ENCODE measurements at places on chromosomes 3 and 15.

- no peak for DNase-seq
These were observed 204.9 kb downstream of the CNTN4 start for GRCh38 chr3:2303566-2303965.

DNA sequence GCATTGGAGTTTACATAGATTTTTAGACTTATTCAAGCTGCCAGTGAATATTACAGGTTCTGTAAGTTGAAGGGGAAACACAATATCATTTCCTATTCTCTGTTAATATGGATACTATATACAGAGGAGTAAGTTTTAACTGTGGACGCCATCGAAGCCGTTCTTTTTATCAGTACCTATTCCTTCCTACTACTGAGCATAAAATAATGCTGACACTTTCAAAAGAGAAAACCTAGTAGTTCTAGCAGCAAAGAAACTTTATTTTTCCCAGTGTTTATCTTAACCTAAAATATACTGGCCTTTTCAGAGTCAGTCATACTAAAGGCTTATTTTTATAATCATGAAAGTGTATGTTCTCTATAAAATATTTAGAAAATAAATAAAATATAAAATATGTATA is 14.2 kb downstream of the LRRC31 start:
- no peak for DNase-seq

GRCh38 chr15:74242441-74243185 is 6.5 kb downstream of the CCDC33 start:
- DNase-seq: no peak

DNA sequence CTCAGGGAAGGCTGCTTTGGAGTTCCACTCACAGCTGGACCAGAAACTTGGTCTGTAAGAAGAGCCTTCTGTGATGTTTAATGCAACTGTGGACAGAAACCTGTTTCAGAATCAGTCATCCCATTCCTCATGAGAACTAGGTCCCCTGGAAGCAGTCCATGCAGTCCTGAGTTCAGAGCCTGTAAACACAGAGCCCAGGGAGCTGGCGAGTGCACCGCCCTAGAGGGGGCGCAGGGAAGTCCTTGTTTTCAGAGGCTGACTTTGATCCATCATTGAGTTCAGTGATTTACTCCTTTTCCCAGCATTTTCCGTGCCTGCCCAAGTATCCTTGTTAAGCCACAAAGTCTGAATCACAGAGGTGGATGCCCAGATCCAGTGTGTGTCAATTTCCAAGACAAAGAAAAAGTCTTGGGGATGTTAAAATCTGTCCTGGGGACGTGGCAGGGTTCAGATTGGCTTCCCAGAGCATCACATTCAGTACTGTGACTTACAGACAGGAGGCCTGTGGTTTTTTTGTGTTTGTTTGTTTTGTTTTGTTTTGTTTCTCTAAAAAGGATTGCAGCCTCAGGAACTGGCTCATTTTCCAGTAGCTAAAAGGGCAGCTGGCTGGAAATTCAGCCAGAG is 9.8 kb upstream of the TXNRD3 start:
- DNase-seq: no peak

DNA sequence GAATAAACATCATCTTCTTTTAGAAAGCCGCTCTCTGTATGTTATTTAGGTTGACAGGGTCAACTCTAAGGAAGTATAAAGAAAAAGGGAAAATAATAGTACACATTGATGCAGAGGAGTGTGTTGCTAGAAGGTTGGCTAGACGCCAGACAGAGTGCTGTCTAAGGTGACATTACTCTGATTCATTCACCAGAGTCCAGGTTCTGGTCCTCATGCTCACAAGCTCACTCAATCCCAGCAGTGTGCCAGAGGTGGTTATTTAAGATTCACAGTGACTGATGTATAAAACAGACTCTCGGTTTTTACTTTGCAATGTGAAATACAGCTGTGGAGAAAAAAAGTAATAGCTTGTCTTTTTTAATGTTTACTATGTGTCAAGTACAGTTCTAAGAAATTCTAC is 1.7 kb downstream of the CFAP44 start:
- DNase-seq: no peak
